Hematopoietic multipotent progenitor cell treated with erythropoietin and hydrocortisone succinate and interleukin-3 and kit ligand, for 6 days (in vitro differentiated cells): ENCODE measurements at places on chromosomes 6 and 20.

- DNase-seq: peak; percentile 94
Measured at GRCh38 chr6:146914489-146915483, 289.4 kb upstream of the STXBP5 start.

GRCh38 chr6:64589961-64590360 lies 954.4 kb downstream of the PHF3 start:
- no peak for DNase-seq

DNA sequence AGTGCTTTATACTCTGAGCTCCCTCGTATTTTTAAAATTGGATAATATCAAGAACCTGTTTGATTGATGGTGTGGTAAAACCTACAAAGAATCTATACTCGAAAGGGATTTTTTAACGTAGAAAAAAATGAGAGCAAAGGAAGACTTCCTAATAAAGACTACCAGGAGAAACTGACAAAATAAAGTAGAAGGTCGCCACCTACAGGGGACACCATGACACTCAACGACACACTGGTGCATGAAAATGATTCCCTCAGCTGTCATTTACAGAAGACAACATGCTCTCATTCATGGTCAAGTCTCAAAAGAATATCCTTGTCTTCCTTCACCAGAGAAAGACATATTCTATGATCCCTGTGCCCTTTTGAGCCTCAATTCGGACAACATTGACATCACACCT lies 10.1 kb upstream of the NHSL1 start:
- peak; percentile 62 for DNase-seq

- DNase-seq: no peak
Measured at GRCh38 chr20:37346535-37347346, 801 bp downstream of the SRC start.

GRCh38 chr6:165744555-165745228 lies 81.7 kb upstream of the PDE10A start:
- DNase-seq: no peak

- peak; percentile 10 for DNase-seq
Measured at GRCh38 chr6:22892452-22892851, 323.1 kb downstream of the HDGFL1 start.

DNA sequence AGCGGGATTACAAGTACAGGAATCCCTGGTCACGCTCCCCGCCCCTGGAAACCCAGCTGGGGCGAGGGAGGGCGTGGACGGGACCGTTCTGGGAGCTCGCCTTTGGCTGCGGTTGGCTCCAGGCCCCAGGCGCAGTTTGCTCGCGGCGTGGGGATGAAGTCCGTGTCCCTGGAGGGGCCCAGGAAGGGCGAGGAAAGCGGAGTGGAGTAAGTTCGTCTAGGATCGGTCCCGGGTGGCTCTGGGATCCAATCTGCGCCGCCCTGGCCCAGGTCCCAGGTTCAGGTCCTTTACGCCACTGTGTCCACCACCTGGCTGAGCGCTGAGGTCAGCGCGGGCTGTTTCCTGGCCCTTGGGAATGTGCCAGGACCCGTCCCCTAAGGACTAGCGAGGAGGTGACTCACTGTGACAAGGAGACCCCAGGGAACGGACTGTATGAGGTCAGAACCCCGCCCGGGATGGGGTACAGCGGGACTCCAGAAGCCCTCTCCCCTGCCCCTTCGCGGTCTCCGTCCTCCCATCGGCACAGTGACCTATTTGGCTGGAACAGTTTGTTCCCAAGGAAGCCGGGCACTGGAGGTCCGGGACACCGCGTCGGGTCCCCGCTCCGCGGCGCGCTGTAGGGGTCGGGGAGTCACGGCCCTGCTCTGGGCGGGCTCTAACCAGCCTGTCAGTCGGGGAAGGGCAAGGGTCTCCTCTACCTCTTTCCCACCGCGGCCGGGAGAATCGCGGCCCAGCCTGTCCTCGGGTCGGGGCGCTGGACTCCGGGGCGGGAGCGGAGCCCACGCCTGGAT lies 724 bp downstream of the CDKN1A start:
- DNase-seq: peak; percentile 23

DNA sequence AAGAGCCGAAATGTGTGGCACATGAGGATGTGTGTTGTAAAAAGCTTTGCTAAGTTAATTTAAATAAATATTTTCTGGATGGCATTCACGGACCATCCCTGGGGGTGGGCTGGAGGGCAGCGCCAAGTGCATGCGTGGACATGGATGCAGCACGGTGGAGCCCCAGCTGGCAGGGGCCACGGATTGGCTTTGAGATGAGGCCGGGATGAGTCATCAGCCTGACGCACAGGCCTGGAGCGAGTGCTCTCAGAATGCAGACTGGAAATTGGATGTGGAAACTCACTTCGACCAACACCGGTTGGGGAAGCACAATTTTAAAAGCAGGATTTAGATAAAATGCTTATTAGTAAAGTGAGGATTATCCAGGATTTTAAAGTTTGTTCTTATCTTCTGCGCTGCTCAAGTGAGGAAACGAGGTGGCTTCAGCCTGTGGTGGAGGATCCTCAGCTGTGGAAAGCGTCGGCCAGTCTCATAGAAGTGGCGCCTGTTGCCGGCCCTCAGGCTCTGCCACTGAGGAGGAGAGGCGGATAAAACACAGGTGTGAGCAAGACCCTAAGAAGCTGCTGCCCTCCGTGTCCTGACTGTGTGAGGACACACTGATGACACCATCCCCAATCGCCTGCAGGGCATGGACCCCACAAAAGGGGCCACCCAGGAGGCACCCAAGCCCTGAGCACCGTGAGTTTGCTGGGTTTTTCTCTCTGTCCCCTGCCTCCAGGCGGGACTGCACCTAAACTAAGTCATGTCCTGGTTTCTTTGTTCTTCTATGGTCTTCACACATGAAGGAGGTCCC lies 279.7 kb downstream of the CDH4 start:
- DNase-seq: no peak
